KBM-7 (cell line): ENCODE measurements at places on chromosomes 2 and 18.

DNA sequence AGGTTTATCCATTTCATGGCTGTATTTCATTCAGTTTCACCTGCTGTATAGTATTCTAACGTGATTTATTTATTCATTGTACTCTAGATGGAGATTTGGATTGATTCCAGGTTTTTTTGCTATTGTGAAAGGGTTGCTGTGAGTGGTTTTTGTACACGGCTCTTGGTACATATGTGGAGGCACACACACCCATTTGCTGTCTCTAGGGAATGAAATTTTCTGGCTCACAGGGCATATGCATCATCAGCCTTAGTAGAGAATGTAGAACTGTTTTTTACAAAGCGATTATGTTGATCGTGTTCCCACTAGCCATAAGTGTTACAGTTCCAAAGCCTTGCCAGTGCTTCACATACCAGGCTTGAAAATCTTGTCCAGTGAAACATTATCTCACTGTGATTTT is 5.1 kb downstream of the SPTBN1 start:
- no peak for DNase-seq

DNA sequence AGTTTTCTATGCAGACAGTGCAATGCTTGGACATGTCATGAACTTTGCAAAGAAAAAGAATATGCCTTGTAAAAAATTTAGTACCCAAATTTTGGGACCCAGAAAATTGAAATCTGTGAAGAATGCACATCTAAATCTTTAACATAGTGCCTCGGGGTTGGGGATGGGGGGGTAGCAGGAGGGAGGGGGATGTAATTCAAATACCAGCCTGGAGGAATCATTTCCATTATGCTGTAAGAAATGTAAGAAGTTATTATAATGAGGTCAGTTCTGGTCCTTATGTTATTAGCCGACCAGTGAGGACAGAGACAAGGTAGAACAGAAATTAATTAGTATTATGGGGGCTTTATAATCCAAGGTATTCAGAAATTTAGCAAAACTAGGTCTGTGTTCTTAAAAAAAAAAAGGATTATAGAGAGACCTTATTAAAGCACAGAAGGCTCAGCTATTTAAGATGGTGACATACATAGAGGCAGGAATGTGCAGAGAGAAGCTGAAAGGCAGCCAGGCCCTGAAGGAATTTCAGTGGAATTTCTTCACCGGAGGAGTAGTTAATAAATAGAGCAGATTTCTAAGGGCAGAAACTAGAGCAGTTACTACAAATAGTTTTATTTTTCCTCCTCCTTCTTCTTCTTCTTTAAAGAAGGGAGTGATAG is 89.0 kb upstream of the RBMS1 start:
- DNase-seq = no peak

- DNase-seq = no peak
Measured at GRCh38 chr2:184338771-184339170, 259.6 kb upstream of the ZNF804A start.

DNA sequence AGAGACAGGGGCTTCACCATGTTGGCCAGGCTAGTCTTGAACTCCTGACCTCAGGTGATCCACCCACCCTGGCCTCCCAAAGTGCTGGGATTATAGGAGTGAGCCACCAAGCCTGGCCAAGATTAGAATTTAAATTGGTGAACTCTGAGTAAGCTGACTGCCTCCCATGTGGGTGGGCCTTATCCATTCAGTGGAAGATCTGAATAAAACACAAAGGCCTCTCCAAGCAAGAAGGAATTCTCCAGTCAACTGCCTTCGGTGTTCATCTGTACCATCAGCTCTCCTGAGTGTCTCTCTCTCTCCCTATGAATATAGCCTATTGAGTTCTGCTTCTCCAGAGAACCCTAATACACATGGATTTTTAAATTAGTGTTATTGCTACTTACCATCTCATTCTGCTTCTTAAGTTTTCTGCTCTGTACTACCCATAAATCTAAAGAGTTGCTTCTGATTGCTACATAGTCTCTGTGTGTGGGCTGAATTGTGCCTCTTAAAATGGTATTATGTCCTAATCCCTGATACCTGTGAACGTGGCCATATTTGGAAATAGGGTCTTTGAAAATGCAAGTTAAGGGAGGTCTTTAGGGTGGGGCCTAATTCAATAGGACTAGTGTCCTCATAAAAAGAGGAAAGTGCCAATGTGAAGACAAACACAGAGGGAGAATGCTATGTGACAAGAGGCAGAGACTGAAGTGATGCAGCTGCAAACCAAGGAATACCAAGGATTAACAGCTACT is 36.3 kb downstream of the FBXO11 start:
- no peak for DNase-seq

GRCh38 chr2:232139171-232139594 is 177.7 kb downstream of the DIS3L2 start:
- DNase-seq = no peak

- no peak for DNase-seq
Measured at GRCh38 chr2:109635426-109636304, 21.5 kb downstream of the SOWAHC start.

- no peak for DNase-seq
Measured at GRCh38 chr2:42930025-42930581, 137.7 kb upstream of the HAAO start.

DNA sequence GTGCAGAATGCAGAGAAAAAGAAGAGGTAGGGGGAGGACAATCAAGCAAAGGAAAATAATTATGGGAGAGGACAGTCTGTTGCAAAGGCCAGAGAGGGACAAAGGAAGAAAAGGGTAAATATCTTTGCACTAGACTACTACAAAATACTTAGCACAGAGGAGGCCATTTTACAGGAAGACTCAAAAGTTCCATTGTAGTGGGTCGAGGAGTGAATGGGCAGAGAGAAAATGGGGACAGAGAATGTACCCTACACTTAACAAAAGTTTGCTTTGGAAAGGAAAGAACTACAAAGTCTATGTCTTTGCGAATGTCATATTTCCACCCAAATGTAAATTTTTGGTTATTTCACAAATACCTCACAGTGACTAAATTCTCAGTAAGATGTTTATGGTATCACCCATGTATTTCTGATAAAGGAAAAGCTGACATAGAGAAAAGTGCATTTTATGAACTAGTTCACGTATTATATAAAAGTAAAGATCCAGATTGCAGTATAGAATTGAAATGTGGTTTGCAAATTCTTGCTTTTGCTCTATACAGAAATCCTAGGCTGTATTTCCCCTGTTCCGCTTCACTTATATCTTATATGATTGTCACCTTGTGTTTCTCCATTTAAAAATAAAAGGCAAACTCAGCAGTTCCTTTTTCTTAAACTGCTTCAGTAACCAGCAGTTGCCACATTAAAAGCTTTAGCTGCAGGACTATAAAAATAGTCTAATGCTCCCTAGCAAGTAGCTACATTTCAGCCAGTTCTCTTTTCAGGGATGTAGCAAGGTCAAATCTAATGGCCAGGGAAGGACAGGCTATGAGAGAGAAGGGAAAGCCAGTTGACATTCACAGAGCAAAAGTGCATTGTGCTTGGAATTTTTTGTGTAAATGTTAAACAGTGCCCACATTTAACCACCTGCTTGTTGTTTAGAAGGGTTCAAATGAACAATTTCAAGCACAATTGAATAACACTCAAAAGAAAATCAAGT is 79.7 kb upstream of the CYTIP start:
- no peak for DNase-seq
